ENCODE measurements at places on chromosomes 11 and 22.

- no peak for DNase-seq
Measured at GRCh38 chr22:25451480-25452114, 112.9 kb upstream of the GRK3 start.

DNA sequence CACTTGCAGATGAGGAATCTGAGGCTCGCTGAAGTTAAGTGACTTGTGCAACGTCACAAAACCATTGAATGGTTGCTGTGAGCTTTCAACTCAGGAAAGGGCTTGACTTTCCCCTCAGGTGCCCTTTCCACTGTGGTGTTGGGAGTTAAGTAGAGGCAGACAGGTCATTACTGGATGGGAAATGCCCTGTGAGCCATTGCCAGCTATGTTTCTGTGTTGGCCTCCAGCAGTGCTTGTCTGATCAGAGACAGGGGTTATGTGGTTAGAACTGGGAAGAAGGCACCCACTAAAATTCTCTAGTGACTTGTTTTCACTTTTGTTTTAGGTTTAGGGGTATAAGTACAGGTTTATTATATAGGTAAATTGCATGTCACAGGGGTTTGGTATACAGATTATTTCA lies 96.6 kb downstream of the FDX1 start:
- no peak for DNase-seq

- DNase-seq: no peak
Measured at GRCh38 chr11:110870816-110871522, 158.7 kb upstream of the ARHGAP20 start.

- peak; percentile 11 for DNase-seq
Measured at GRCh38 chr11:3133261-3134217, 31.6 kb downstream of the OSBPL5 start.

DNA sequence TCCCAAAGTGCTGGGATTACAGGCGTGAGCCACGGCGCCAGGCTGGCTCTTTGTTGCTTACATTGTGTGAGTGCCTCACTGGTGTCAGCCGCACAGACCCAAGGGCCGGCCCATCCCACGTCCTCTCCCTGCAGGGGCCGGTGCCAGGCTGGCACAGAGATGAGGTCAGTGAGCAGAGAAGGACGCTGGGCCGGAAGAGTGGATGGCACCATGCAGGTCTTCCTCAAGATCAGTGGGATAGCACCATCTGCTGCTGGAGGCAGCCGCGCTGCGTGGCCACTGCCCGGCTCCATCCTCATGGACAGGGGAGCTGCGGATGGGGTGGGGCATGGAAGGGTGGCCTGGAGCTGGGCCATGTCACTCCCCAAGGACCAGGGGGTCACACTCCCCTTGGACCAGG lies 22.0 kb upstream of the FGF4 start:
- DNase-seq: no peak

GRCh38 chr11:95269036-95269819 lies 38.2 kb upstream of the SESN3 start:
- DNase-seq: no peak

DNA sequence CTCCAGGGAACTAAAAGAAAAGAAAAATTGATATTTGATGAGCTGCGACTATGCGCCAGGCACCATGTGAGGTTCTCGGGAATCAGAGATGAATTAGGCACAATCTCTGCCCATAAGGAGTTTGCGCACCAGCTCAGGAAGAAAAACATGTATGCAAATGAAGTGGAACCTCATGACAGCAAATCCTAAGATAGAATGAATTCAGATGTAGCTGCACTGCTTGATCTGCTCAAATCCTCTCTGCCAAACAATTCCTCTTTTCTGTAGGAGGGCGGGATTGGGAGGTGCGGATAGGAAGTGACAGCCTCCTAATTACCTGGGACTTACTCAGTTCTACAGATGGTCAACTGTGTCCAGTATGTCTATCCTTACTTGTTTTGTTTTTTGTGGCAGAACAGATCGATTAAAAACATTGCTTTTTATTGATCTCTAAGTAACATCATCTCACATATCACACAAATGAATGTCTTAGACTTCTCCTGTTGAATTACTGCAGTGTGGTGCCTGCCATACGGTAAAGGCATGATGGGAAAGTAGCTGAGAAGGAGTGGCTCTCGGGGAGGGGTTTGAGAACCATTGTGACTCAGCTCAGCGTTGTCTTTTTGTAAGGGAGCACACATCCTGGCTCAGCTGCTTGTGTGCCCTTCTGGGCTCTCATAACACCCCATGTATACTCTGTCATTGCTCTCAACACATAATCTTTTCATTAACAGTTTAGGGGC lies 13.9 kb downstream of the CRTAM start:
- DNase-seq: no peak

GRCh38 chr11:27100534-27100933 lies 59.9 kb downstream of the BBOX1 start:
- no peak for DNase-seq

- DNase-seq: peak; percentile 23
Measured at GRCh38 chr11:116314006-116314405, 458.8 kb downstream of the BUD13 start.

DNA sequence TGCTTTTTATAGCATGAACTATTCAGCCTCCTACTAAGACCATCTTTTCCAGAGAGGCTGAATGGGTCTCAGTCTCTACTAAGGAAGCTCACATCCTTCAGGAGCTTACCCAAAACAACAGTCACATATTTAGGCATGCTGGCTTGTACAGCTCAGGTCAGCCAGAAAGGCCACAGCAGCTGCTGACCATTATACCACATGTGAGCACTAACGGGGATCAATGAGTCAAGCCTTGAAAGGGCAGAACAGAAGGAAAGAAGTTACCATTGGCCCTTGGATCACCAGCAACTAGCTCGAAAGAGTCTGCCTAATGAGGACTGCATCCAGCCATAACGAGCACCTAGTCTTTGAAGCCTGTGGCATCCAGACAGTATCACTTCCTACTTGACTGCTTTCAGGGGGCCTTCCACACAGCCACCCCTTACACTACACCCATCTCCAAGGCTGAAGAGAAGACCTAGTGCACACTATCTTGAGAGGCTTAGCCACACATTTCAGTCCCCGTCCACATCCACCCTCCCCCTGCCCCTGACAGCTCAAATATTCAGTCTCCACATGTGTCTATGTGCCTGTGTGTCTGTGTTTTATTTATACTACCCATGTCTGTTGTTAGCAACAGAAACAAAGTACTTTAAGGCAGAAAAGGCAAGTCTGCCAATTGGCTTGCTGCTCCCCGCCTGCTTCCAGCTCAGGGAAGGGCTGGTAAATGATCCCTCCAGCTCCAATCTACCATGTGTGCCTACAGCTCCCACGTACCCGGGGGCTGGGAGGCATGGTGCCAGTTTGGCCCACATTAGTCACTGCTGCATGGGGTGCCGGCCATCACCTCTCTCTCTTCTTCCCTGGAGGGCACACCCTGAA lies 95.5 kb downstream of the RPL27A start:
- DNase-seq: no peak

DNA sequence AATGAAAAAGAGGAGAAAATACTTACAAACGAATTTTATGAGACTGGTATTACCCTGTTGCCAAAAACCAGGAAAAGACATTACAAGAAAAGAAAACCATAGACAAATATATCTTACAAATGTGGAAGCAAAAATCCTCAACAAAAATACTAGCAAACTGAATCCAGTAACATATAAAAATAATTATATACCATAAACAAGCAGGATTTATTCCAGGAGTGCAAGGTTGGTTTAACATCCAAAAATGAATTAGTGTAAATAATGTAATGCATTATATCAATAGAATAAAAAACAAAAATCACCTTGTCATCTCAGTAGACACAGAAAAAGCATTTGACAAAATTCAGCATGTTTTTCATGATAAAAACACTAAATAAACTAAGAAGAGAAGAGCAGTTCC lies 7.3 kb downstream of the NF2 start:
- no peak for DNase-seq

GRCh38 chr22:36383110-36383581 lies 4.6 kb downstream of the MYH9 start:
- DNase-seq: no peak

DNA sequence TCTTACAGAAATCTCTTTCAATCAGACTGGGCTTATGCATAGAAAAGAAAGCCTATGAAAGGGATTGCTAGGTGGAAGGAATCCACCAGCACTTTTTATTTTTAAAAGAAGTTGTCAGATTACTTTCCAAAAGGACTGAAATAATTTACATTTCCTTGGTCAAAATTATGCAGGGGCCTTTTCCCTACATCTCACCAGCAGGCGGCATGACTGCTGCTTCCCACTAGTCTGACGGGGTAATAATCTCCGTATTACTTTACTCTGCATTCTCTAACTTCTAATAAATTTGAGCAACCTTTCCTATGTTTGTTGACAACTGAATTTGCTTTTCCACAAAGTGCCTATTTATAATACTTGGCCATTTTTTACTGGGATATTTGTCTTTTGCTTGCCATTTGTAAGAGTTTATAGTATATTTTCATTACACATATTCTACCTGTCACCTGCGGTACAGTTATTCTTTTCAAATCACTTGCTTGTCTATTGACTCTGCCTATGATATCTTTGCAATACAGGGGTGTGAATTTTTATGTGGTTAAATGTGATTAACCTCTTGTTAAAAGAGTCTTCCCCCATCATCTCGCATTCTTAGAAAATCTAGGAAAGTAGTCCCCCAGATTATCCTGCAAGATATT lies 51.9 kb upstream of the USP47 start:
- DNase-seq: no peak

DNA sequence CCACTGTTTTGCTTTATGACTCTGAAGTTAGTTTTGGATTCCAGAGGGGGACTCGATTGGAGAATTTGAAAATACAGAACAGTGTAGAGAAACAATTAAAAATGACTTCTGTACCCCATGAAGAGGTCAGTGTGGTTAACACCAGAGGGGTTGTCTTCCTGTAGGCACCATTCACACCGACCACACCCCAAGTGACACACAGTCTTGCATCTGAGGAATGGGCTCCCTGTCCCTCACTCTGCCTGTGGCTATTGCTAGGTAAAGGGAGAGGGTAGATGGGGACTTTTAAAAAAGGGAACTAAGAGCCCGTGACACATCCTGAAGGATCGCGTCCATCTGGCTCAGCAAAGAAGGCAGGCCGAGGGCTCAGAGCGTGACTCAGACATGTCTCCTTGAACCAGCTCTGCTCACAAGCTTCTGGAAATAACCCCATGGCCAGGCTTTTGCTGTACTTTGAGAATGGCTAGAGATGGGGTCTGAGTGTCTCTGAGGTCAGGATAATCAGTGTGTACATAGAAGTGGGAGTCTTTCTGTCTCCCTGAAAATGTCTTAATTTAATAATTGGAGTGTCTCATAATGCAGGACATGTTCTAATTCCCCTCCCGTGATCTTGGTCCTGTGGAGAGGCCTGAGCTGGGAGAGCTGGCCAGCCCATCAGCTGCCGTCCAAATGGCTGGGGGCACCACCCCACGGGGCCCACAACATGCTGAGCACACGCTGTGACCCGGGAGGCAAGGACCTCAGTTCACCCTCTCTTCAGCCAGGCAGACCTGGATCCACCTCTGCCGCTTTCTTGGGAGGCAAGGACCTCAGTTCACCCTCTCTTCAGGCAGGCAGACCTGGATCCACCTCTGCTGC lies 39.3 kb downstream of the SGSM1 start:
- peak; percentile 10 for DNase-seq

GRCh38 chr11:12687216-12687623 lies 13.0 kb downstream of the TEAD1 start:
- DNase-seq: no peak

DNA sequence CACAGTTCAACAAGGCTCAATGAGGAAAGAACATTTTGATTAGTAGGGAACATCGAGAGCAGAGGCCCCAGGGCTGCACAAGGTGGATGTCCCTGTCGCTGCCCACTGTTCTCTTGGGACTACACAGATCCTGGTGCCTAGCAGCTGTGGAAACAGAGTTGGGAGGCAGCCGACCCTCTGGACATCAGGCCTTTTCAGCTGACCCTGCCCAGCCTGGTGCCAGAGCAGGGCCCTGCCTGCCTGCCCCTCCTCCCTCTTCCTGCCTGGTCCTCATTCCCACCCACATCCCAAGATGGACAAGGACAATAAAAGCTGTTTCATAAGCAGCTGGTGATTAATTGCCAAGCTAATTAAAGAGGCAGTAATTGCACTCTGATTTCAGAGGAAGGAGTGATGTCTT lies 60.7 kb downstream of the NFAM1 start:
- no peak for DNase-seq

DNA sequence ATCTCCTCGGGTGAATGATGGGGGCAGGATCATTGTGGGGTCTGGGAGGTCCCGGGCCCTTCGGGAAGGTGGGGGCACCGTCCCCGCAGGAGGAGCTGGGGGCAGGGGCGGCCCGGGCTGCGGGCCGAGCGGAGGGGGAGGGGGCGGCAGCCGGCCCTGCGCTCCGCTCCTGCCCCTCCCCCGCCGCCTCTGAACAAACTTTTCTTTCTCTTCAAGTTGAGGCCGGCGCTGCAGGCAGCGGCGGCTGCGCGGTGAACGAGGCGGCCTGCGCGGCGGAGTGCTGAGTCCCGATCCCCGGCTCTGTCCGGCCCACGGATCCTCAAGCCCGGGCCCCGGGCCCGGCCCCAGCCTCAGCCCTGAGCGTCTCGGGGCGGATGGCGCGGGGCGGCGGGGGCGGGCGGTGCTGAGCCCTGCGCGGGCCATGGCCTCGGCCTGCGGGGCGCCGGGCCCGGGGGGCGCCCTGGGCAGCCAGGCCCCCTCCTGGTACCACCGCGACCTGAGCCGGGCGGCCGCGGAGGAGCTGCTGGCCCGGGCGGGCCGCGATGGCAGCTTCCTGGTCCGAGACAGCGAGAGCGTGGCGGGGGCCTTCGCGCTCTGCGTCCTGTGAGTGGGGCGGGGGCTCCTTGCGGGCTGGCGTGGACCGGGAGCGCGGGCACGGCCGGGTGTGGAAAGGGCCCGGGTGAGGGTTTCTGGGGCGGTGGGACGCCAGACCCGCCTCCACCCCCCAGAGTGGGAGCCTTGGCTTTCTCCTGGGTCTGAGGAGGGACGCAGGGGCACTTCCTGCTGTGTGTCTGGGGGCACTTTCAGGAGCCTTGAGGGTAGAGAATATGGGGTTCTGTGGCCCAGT lies at the start of gene INPPL1:
TSS of gene INPPL1 (plus strand) at position 204 of the 847 bp plus-strand sequence. CDS start at position 422, 218 bp downstream.
- DNase-seq: peak; percentile 44

GRCh38 chr11:74989260-74989638 lies 516 bp downstream of the NEU3 start:
- peak; percentile 29 for DNase-seq

DNA sequence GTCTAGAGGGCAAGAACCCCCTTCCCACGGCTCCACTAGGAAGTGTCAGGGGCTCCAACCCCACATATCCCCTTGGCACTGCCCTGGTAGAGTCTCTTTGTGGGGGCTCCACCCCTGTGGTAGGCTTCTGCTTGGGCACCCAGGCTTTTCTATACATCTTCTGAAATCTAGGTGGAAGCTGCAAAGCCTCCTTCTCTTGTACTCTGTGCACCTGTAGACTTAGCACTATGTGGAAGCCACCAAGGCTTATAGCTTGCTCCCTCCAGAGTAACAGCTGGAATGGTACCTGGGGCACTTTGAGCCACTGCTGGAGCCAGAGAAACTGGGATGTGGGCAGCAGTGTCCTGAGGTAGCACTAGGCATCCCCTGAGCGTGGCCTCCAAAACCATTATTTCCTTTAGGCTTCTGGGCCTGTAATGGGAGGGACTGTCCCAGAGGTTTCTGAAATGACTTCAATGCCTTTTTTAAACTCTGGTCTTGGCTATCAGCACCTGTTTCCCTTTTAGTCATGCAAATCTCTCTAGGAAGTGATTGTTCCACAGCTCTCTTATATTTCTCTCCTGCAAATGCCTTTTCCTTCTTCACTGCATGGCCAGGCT lies 68.4 kb downstream of the TRAF6 start:
- DNase-seq: no peak

GRCh38 chr11:89189776-89190175 lies 12.1 kb downstream of the TYR start:
- DNase-seq: no peak

- DNase-seq: no peak
Measured at GRCh38 chr11:83078269-83078668, 6.6 kb upstream of the RAB30 start.

Measured in CD14-positive monocyte (primary cell).